ENCODE measurements at places on chromosomes 3 and 15.

DNA sequence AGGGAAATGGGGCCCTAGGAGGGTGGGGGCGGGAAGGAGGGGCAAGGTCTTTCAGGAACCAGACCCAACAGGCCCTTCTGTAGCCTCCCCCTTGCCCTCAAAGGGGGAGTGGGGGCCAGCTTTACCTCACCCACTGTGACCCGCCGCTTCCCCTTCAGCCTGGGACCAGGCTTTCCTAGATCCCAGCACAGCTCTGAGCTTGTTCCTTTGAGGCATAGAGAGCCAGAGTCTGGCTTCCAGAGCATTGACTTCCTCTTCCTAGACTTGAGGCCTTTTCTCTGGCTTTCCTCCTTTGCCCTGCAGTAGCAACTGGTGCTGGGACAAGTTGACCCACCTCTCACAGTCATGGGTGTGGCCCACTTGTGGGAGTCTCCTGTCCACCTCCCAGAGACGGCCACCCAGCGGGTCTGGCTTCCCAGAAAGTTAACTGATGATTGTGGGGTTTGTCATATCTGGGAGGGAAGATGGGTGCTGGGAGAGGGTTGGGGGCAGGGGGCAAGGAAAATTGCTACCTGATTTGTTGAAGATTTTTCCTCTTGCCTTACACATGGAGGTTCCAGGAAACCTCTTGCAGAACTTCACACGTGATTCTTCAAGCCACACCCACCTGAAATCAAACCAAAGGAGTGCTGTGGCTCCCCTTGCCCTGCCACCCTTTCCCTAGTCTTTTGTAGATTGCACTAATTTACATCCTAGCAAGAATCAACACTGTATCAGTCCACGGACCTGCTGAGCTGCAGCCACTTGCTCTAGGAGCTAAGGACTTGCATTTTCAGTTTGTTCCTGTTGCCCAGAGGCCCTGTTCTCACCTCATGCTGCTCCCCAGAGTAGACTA, 4.1 kb upstream of the CHST14 start:
- DNase-seq: no peak

DNA sequence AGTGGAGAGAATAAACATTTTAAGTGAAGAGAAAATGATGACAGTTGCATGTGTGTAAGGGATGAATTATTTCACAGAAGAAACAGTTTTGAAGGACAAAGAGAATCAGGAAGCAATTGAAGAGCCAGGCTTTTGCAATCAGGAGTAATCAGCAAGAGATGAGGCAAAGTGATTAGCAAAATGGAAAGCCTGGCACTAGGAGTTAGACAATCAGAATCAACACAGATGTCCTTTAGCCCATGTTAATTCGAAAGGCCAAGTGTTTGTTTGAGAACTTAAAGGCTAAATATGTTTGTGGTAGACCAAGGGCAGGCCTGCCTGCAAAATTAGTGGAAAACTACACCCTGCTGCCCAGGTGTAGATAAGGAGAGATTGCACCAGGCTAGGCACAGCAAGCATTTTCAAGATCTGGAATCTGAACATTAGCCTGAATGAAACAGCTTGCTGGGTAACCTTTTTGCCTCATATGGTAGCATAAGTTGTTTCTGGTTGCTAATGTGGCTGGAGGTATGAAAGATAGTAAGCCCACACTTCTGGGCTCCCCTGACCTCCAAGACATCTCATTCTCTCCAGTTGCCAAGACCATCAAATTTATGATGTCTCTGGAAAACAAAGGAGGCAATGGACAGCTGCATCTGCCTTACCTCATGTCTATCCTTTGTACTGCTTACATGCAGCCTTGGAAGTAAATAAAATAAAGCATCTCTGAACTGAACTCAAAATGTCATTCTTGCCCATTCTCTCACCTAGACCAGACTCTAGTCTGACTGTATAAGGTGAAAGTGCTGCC, 22.0 kb upstream of the LEKR1 start:
- DNase-seq: peak; percentile 43

- DNase-seq: no peak
Observed at GRCh38 chr3:53078656-53079055, 32.8 kb upstream of the SFMBT1 start.

DNA sequence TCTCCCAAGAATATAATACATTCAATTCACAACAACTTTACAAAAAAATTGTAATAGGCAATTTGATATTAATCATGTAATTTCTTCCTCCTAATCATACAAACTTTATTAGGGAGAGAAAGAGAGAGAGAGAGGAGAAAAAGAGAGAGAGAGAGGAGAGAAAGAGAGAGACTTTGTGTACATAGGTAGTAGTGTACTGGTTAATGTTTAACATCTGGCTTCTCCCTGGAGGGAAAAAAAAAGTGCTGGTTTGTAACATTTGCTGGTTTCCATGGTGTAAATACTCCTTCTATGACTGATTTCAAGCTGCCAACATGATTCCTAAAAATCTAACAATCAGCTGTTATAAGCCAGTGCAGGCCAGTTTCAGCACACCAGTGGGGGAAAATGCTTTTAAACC, 98.0 kb upstream of the ARHGEF26 start:
- no peak for DNase-seq

- DNase-seq: no peak
Observed at GRCh38 chr3:126433496-126434263, 39.0 kb downstream of the CFAP100 start.

GRCh38 chr3:114119776-114120175, 59.1 kb downstream of the DRD3 start:
- DNase-seq: no peak

DNA sequence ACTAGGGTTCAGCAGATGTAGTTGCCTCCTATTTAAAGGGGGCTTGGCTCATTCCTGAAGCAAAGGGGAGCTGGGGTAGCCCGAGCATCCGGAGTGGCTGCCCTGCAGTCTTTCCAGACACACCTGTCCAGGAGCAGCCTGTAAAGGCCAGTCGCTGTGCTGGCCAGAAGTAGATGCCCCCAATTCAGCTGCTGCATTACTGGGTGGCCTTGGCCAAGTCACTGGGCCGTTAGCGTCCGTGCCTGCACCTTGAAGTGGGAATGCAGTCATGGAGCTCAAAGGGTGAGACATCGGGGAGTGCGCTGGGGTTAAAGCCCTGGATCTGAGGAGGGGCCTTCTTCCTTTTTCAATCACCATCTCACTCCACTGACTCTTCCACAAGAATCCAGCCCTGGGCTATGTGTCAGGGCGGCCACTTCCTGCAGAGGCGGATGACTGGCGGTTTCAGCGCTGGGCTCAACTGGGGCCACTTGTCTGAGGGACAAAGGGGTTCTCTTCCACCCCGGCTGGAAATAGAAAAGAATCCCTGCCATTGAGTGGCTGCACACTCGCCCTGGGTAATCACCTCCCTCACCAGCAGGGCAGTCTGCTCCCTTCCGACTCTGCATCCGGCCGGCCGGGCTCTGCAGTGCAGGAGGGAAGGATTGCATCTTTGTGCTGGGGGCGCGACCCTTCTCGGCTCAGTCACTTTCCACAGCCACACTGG, 11.8 kb downstream of the ALDH1A3 start:
- no peak for DNase-seq

GRCh38 chr3:116256843-116257485, 188.3 kb downstream of the LSAMP start:
- no peak for DNase-seq

- no peak for DNase-seq
Observed at GRCh38 chr3:51401735-51402134, 10.7 kb downstream of the RBM15B start.

DNA sequence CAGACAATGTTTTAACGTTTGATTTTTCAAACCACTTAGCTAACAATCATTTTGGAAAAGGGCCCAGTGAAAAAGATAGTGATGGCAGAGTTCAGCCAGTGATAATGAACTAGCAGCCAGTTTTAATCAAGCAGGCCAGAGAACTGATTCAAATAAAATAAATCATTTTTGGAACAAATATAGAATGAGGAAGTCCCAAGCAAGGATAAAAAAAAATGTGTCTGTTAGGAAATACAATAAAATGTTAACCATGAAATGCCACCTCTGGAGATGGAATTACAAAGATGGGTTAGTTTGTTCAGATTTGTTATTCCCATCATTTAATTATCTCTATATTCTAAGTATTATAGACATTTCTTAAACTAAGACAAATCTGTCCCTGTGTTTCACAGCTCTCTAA, 1.1 kb downstream of the HERC1 start:
- no peak for DNase-seq
